Eye (tissue), 1 donor: ENCODE measurements at places on chromosomes 12 and 14.

- DNase-seq: no peak
Measured at GRCh38 chr12:52798003-52798670, 2.2 kb upstream of the KRT3 start.

DNA sequence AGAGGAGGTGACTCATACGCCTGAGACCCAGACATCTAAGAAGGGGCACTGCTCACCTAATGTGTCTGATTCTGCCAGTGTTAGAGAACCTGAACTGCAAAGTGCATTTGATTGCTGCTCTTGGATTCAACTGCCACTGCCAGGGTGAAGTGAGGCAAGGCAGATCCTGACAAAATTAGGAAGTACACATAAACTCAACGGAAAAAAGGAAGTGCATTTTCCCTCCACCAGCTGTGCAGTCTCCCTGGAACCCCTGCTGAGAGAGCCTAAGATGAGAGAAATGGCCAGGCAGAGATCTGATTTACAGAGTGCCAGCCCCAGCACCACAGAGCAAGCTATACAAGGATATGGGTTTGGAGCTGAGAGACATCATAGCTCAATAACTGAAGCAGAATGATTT, 215.3 kb downstream of the SEC23A start:
- DNase-seq: no peak

DNA sequence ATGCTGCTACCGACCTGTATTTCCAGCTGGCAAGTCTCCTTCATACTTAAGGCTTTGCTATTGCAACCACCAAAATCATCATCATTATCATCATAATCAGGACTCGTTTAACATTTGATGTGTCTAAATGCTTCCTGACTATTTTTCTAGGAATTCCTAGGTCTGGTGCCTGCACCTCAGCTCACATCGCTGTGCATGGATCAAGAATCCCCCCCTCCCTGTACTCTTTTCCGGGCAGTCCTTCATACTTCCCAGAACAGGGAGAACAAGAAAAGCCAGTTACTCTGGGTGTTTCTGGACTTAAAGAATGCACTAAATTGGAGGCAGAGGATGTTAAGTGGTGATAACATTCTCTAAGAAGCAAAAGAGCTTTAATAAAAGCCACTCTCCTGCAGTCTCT, 9.4 kb downstream of the ERP27 start:
- peak; percentile 74 for DNase-seq

DNA sequence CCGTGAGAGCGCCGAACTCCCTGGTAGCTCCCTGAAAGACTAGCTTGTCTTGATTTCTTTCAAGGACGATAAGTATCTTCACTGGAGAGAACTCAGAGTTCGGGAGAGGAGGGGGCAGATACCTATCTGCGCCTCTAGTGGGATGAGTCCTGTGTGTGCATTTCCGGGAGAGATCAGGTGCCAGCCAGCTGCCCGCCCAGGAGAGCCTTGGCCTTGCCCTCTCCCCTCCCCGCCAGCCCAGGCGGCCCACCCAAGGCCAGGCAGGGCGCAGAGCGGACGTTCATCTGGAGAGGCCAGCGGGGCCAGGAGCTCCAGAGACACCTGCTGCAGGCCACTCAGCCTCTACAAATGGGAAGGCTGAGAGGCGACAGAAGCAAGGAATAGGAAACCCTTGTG, 1.0 kb downstream of the CD9 start:
- peak; percentile 59 for DNase-seq

GRCh38 chr12:19692091-19692490, 252.8 kb downstream of the AEBP2 start:
- no peak for DNase-seq

- DNase-seq: no peak
Measured at GRCh38 chr14:64654246-64654900, 49.9 kb upstream of the PLEKHG3 start.

- DNase-seq: no peak
Measured at GRCh38 chr14:46136456-46136855, 515.1 kb downstream of the RPL10L start.

DNA sequence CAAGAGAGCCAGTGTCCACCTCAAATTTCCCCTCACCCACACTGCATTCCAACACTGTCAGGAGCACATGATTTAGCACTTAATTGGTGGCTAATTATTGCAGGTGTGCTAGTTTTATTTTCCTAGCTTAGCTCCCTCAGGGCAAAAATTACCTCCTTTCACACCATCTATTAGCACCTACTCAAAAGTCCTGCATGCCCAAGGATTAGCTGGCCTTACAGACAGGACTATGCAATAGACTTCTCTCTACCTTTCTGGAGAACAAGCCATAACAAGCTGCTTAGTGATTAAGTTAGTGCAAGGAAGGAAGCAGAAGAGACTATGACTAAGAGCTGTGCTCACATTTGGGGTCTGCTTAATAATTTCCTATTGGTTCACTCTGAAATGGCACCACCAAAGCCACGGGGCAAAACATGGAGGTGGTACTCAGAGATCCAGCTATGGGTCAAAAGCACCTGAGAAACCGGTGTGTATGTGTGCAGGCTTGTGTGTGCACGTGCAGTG, 69.5 kb downstream of the STON2 start:
- no peak for DNase-seq

GRCh38 chr14:75650253-75651058, 10.2 kb downstream of the ERG28 start:
- no peak for DNase-seq

GRCh38 chr12:47943623-47944340, 19.6 kb upstream of the TMEM106C start:
- DNase-seq: no peak

GRCh38 chr12:49568442-49569162, 660 bp upstream of the MCRS1 start:
- DNase-seq: no peak

DNA sequence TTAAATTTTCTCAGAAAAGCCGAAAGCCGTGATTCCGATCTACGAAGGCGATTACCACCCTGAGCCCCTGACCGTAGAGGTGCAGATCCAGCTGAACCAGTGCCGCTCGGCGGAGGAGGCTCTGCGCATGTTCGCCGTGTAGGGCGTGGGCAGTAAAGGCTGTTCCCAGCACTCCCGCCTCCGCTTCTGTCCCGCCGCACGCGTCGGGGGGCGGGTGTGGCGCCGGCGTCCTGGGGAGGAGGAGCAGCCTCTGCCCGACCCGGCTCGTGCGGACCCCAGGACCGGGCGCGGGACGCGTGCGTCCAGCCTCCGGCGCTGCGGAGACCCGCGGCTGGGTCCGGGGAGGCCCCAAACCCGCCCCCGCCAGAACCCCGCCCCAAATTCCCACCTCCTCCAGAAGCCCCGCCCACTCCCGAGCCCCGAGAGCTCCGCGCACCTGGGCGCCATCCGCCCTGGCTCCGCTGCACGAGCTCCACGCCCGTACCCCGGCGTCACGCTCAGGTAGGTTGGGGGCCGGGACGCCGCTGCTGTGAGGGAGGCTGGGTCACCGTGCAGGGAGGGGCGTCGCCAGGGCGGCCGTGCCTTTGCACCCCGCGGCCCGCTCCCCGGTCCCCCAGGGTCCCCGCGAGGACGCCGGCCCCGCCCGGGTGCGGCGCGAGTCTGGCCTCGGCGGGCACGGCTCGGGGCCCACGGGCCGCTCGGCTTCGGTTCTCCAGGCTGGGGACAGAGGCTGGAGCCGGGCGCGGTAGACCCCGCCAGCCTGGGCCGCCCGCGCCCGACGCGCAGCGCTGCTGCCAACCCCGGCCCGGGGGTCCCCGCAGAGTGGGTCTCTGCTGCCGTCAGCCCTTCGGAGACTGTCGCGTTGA, at the start of gene B3GNT4:
TSS of gene B3GNT4 (plus strand) at position 409 of the 866 bp plus-strand sequence. CDS start 910 bp downstream, outside the sequence.
- DNase-seq: peak; percentile 70

- peak; percentile 50 for DNase-seq
Measured at GRCh38 chr14:23299211-23299957, 3.3 kb downstream of the PPP1R3E start.

GRCh38 chr14:31717294-31718085, 156.3 kb downstream of the NUBPL start:
- DNase-seq: peak; percentile 50

GRCh38 chr14:68506021-68506644, 286.7 kb downstream of the ZFP36L1 start:
- peak; percentile 86 for DNase-seq

DNA sequence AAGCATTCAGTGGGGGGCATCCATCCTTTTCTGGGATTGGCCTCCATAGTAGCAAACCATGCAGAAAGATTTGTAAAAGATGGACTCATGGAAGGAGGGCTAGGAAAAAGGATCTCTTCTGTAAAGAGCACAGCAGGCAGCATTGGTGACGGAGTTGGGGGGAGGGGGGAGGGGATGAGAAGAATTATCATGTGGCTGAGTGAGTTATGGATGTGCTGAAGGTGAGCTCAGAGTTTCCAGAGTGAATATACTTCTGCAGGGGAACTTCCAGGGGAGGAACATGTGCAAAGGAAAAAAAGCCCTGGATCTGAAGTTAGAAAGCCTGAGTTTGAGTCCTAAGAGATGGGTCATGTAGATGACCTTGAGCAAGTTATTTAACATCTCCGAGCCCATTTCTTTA, 3.9 kb upstream of the B4GALNT3 start:
- no peak for DNase-seq

DNA sequence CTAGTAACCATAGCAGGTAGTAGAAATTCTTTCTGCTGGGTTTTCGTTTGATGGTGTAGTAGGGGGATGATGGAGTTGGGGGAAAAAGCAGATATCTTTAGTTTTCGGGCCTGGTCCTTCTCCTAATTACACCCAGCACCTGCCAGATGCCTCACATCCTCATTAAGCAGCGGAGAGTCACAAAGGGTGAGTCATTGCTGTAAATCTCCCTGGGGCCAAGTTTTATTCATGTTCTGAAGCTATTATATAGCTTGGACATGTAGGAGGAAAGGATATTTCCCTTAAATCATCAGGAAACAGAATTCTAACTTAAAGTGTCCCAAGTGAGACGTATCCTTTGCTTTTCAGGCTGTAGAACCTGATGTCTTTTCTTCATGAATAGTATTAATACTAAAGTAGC, 4.9 kb upstream of the NECAP1 start:
- DNase-seq: no peak

- no peak for DNase-seq
Measured at GRCh38 chr12:131555197-131555846, 155.6 kb upstream of the SFSWAP start.

- no peak for DNase-seq
Measured at GRCh38 chr12:18400186-18400585, 138.9 kb downstream of the PIK3C2G start.

- DNase-seq: no peak
Measured at GRCh38 chr14:104428860-104429259, 150.7 kb upstream of the C14orf180 start.

GRCh38 chr14:26554069-26554772, 43.6 kb downstream of the NOVA1 start:
- no peak for DNase-seq

DNA sequence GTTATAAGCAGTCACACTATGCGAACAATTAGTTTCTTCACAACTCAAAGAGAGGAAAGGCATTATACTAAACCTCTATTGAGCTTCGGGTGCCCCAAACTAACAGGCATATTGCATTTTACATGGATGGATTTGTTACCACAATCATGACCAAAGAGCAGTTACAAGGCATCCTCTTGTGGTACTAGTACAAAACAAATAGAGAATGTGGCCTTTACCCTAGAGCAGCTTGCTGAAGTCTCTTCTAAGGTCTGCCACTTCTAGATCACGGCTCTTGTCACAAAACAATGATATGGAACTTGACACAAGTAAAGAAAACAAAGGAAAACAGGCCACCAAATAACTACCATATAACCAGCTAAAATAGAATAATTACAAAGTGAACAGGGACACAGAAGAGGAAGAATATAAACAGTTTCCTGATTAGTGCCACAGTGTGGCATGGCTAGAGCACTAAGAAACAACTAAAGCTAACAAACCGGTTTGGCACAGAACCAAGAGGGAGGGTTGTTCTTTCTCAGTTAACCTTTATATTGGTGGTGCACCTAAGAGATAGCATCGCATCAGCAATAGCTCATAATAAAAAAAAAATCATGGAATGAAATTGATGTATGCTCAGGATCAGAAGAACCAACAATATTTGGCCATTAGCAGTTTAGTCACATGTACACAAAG, 209.7 kb upstream of the ATP2B1 start:
- DNase-seq: no peak

DNA sequence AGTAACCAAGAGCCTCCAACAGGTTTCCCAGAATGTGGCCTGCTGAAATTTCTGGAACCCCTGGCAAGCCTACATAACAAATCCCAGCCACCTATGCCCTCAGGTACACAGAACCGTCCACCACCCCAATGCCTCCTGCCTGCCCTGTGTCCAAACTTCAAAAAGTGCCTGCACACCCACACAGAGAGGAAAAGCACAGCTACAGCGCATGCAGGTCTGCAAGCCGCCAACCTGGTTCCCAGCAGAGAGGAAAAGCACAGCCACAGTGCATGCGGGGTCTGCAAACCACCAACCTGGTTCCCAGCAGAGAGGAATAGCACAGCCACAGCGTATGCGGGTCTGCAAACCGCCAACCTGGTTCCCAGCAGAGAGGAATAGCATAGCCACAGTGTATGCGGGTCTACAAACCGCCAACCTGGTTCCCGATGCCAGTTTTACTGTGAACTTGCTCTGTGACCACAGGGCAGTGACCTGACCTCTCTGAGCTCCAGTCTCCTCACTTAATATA, 113.5 kb downstream of the SCARB1 start:
- no peak for DNase-seq

DNA sequence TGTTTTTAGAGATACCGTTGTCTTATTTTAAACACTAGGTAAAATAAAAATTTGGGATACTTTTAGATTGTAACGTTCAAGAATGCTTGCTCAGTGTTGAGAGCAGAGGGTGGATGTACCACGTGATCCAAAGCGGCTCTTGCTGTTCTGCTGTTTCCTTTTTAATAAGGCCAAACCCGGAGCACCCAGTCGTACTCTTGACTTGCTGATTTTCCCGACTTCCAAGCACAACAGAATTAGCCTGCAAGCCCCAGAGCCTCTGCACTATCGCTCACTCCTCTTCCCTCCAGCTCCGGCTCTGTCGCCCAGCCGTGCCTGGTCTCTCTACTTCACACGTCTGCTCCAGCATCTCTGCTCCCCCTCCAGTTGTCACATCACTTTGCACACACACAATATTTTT, 77.3 kb downstream of the EMP1 start:
- DNase-seq: no peak

DNA sequence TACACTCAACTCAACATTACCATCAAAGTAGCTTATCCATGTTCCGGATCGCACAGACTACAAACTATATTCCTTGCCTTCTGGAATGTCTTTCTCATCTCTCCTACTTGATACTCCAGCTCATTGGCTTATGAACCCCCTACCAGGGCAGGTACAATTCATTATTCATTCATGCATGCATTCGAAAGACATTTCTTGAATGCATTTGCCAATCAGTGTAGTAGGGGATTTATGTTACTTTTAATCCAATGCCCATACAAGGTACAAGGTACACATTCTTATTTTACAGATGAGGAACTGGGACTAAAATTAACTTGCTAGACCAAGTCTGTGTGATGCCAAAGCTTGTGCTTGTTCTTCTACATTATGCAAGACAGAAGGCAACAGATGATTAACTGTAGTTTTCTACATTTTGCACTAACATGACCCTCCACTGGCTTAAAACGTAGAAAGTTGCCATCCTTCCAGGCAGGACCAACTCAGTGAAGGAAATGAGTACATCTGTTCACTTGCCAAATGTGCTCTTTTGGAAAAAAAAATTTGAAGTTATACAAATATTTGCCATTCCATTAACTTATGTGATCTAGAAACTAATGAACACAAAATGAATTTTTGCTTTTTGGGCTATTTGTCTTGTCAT, 53.8 kb upstream of the KCNJ8 start:
- DNase-seq: no peak

GRCh38 chr12:55720894-55721444, 776 bp downstream of the RDH5 start:
- peak; percentile 39 for DNase-seq
